Activated naive CD8-positive, alpha-beta T cell treated with anti-CD3 and anti-CD28 coated beads, Interleukin-2, amount 10 ng/mL, durations not matched to agents 7 days and 5 days (primary cell): ENCODE measurements at places on chromosomes 13 and 19. TPM values are rescaled to one million over a fixed set of nuclear protein-coding genes. Genes with fewer than 3 reads are reported as not detected.
A peak's percentile ranks its signal among the peaks of the same experiment; 100 is the strongest.

SUGT1 gene
- 41.1 TPM for total RNA-seq

DNA sequence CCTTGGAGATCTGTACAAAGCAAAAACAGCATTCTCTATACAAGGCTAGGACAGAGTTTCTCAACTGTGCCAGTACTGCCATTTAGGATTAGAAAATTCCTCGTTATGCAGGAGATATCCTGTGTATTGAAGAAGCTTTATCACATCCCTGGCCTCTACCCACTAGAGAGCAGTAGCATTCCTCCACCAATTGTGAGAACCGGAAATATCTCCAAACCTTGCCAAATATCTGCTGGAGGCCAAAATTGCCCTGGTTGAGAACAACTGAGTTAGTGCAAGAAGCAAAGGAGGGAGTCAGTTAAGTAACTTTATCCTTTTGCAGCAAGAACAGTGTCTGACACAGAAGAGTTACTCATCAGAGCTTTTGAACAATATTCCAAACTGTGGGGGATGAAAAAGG is 16.2 kb upstream of the FREM2 start:
- DNase-seq, result no peak

GRCh38 chr19:51706885-51707284 is 13.8 kb downstream of the SPACA6 start:
- no peak for DNase-seq

DNA sequence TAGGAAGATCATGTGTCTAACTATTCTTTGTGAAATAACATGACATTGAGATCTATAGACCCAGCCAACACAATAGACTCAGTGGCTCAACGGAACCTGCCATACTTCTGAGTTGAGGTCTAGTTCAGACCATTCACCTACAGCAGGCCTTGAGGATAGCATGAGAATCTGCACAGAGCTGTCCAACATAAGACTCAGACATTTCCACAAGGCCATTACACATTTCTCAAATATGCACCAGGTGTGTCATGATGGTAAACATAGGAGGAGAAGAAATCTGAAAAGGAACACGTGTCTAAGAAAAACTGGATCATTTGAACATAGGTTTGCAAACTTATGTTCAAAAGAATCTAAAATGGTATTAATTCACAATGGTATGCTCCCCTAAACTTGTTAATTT is 421.4 kb downstream of the SLITRK6 start:
- DNase-seq, result no peak

GRCh38 chr13:111423168-111423785 is 102.8 kb downstream of the TEX29 start:
- DNase-seq, result no peak

GRCh38 chr13:29791508-29791907 is 58.9 kb downstream of the UBL3 start:
- no peak for DNase-seq

GRCh38 chr13:34372581-34372980 is 554.6 kb downstream of the RFC3 start:
- no peak for DNase-seq

- DNase-seq, result peak; percentile 54
These were observed 685 bp downstream of the GMFG start for GRCh38 chr19:39335168-39335548.

- DNase-seq, result no peak
These were observed 704.4 kb upstream of the PCDH20 start for GRCh38 chr13:62119739-62120700.

DNA sequence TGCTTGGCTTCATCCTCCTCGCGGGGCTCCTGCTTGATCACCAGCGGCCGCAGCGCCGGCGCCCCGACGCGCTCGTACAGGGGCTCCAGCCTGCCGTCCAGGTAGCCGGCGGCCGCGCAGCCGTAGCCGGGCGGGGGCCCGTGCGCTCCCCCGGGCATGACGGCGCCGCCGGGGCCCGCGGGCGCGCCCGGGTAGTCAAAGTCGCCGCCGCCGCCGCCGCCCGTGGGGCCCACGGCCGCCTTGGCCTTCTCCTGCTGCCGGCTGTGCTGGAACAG is 497 bp downstream of the CEBPA start:
- no peak for DNase-seq

GRCh38 chr13:91668866-91669495 is 270.6 kb downstream of the GPC5 start:
- DNase-seq, result no peak

DNA sequence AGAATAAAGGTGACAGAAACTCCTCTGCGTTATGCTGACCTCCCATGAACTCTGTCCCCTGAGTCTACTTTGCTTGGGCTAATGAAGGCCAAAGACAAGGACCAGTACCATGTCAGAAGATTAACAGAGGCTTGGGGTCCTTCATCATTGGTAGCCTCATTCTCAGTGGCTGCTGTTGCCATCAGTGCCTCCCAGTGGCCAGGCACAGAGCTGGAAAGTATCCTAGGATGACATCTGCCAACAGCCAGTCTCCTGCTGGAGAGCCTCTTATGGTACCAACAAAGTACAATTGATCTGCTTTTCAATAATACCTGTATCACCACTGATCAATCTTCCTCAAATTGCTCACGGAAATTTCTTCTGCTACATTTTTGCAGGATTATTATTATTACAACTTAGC is 281.6 kb downstream of the DNAJC15 start:
- no peak for DNase-seq

- DNase-seq, result no peak
These were observed 338.6 kb downstream of the KCNRG start for GRCh38 chr13:50353651-50354415.

DNA sequence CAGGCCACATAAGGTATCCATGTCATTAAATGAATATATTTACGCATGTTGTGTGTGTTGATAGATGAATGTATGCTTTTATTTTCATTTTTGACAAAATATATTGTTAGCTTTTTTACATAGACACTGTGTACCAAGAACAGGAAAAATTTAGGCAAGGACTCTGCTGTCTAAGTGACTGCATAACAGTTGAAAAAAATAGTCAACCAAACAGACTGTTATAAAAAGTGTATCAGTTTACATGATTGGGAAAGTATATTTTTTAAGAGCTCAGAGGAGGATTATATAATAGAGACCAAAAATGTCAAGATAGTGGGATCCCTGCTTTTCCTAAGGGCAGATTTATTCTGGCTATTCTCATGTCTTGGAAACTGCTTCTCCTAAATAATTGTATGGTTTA is 858.0 kb downstream of the SLITRK1 start:
- DNase-seq, result no peak

DNA sequence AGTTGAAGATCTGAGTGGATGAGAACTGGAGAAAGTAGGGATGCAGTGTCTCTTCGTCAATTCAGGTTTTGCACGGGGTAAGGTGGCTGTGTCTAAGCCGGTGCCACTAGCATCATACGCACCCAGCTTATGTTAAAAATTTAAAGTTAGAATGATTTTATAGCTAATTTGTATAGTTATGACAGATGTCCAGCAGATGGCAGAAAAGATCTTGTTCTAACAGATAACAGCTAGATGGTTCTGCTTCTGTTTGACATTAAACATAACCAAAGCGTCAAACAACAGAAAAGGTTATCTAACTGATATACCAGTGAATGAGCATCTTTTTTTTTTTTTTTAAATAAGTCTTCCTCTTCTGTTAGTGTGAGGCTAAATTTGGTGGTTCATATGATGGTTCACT is 18.8 kb upstream of the EDDM13 start:
- no peak for DNase-seq

DNA sequence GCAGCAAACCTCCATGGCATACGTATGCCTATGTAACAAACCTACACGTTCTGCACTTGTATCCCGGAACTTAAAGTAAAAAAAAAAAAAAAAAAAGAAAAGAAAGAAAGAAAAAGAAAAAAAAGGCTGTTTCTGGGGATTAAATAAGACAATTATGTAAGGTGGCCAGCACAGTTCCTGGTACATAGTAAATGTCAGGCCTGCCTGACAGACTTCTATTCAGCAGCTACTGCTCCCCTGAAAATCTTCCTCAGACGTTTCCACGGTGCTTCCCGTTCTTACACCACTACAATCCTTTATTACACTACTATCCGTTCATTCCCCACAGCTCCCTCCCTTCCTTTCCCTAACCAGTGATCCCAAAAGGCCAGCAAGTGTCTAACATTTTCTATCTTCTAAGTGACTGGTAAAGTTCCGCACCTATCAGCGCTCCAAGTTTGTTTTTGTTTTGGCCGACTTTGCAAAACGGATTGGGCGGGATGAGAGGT is 636 bp upstream of the RB1 start:
- no peak for DNase-seq

- DNase-seq, result no peak
These were observed 440.9 kb upstream of the KLF12 start for GRCh38 chr13:74574964-74575728.

DNA sequence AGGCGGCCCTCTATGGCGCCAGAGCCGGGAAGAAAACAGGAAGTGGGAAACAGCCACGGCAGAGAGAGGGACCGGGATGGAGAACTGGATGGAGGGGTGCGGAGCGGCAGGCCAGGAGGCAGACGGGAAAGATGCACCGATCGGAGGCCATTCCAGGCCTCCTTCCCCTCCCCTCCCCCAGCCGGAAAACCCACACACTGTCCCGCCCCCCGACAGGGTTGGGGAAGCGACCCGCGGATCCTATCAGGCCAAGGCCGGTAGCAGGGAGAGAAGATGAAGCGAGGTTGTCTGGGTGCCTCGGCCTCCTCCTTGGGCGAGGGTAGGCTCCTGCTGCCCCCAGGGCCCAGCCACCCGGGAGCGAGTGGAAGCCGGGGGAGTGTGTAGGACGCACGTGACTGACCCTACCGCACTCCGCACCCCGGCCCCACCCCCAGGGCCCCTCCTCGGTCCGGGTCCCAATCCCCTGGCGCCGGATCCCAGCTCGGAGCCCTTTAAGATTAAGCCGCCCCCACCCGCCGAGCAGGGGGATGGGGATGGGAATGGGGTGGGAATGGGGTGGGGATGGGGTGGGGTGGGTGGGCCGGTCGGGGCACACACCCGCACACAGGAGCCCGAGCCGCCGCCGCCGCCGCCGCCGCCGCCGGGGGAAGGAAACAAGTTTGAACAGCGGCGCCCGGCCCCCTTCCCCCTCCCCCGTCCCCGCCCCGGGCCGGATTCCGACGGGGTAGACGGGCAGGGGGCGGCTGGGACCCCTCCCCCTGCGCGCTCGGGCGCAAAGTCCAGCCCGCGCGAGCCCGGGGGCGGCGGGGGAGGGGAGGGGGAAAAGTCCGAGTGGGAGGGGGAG is 1.5 kb downstream of the ERF start:
- peak; percentile 79 for DNase-seq

DNA sequence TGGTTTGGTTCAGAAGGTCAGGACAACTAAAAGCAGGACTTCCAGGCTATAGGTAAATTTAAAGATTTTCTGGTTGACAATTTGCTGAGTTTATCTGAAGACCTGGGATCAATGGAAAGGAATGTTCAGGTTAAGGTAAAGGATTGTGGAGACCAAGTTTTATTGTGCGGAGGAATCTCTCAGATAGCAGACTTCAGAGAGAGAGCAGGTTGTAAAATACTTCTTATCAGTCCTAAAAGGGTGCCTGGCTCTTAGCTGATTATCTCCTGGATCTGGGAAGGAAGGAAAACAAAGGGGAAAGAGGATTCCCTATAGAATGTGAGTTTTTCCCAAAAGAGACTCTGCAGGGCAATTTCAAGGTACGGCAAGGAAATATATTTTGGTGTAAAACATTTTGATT is 851.5 kb downstream of the DACH1 start:
- no peak for DNase-seq

GRCh38 chr13:113472355-113473025 is 18.0 kb downstream of the DCUN1D2 start:
- DNase-seq, result no peak

- DNase-seq, result peak; percentile 57
These were observed 843 bp downstream of the MEX3D start for GRCh38 chr19:1567116-1567847.

DNA sequence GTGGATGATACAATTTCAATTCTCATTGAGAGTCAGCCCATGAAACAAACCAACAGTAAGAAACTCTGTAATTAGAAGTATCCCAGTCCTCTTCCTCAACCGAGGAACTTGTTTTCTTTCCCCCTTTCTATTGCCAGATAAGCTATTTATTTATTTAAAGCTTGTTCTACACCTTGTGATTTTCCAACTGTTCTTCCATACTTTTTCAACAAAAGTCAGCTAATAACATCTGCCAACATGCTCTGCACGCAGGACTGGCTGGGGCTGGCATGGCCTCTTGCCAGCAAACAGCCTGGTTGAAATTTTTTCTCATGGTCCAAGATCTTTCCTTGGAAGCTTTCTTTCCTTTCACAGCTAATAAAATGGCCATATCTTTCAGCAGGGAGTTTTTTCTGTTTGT is 2.9 kb upstream of the IRS2 start:
- DNase-seq, result no peak
